ENCODE measurements at places on chromosomes 7 and 10.

GRCh38 chr10:122981066-122981464 is 864 bp downstream of the PSTK start:
- DNase-seq, result no peak

DNA sequence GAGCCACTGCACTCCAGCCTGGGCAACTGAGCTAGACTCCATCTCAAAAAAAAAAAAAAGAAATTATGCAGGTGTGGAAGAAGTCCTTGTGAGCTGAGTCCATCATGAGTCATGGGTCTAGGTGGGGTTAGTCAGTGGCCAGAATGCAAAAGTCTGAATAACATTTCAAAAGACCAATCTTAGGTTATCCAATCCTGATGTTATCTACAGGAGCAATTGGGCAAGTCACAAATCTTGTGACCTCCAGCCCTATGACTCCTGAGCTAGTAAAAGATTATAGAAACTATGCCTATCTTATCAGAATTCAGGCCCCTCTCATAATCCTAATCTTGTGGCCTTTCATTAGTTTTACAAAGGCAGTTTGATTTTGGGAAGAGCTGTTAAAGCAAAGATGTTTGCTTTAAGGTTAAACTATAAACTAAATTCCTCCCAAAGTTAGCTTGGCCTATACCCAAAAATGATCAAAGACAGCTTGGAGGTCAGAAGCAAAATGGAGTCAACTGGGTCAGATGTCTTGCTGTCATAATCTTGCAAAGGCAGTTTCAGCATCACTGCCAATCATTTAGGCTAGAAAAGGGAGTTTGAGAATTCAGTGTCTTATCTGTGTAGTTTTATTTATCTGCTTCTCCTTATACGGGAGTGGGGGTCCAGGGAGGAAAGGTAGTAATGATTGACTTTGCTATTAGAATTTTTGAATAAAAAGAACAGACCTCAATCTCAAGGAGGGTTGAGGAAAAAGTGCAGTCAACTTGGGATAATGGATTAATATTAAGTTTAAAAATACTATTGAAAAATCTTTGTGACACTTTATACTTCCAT is 71.2 kb upstream of the TRIM24 start:
- no peak for DNase-seq

- DNase-seq, result no peak
Observed at GRCh38 chr10:17836942-17837341, 27.8 kb downstream of the MRC1 start.

GRCh38 chr10:116170815-116171250 is 102.2 kb downstream of the GFRA1 start:
- DNase-seq, result no peak

DNA sequence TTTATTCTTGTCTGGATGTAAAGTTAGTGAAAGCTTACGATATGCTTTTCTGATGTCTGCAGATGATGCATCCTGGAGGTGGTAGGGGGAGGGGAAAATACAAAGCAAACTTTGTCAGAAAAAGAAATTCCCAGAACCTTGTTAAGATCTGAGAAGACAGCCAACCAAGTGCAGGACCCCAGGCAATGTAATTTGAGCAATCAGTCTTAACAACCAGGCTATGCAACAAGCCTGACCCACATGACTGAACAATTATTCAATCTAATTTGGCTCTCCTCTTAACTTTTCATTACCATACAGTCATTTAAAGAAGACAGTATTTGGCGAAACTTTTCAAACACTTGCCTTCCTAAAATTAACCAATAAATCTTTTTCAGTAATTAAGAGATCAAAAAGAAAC is 74.5 kb downstream of the DNAJC1 start:
- DNase-seq, result no peak
